NCI-H187 (cell line): ENCODE measurements at places on chromosomes 7 and 10.

- no peak for DNase-seq
Observed at GRCh38 chr10:124572751-124573150, 111.1 kb downstream of the LHPP start.

GRCh38 chr10:76299501-76299900, 868.1 kb downstream of the LRMDA start:
- no peak for DNase-seq

DNA sequence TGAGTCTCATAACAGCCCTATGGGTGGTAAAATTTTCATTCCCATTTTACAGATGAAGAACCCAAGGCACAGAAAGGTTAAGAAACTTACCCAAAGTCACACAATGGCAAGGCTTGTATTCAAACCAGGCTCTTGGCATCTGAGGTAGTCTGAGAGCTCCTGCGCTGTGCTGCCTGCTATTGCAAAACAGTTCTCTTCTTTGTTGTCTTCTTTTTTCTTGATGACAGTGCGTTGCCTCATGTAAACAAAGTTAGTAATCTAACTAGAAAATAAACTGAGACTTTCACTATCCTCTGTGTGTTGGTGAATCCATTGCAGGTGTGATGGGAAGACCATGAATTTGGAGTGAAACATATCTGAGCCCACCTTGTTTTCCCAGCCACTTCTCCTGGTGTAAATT, 240.8 kb downstream of the PTEN start:
- no peak for DNase-seq

DNA sequence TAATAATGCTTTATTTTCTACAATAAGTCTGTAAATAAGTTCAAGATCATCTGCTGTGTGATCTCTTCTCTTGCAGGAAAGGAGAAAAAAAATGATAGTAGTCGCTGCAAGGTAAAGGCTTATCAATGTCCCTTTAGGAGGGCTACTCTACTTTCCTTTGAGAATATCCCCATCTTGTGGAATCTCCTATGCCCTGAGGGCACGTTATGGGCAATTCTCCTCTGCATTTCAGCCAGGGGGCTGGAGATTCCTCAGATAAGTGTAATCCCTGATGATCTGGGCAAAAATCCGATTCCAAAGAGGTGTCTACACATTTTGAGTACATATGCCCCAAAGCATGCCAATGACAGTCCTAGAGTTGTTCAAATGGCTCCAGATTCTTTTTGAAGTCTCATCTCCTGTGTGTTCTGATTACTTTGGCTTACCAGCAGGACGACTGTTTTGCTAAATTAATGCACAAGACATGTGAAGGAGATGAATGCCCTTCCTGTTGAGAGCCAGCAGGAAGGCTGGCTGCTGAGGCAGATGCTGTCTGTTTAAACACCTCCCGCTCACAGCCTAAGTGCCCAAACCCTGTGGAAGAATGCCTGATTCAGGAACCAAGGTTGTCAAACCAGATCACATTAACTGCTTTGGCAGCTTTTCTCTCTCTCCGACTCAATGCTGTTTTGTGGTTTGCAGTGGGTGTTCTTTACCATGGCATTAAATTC, 171.2 kb upstream of the COL1A2 start:
- DNase-seq: no peak

DNA sequence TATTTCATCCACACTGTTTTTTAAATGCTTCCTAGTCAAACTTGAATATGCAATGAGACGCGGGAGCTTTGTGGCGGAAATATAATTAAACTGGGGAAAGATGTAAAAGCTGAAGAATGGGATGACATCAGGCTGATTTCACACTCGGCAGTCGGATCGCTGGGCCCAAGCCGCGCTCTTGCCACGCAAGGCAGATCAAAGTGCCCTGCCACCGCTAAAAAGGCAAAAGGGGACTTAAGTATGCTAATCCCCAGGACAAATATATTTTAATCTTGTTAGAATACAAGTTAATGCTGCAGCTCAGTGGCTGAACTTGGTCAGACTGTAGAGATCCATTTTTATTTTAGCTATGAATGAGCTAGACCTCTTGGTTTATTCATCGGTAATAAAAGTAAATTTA, 13.8 kb downstream of the EN2 start:
- no peak for DNase-seq

- no peak for DNase-seq
Observed at GRCh38 chr10:109824206-109824605, 99.1 kb downstream of the XPNPEP1 start.

DNA sequence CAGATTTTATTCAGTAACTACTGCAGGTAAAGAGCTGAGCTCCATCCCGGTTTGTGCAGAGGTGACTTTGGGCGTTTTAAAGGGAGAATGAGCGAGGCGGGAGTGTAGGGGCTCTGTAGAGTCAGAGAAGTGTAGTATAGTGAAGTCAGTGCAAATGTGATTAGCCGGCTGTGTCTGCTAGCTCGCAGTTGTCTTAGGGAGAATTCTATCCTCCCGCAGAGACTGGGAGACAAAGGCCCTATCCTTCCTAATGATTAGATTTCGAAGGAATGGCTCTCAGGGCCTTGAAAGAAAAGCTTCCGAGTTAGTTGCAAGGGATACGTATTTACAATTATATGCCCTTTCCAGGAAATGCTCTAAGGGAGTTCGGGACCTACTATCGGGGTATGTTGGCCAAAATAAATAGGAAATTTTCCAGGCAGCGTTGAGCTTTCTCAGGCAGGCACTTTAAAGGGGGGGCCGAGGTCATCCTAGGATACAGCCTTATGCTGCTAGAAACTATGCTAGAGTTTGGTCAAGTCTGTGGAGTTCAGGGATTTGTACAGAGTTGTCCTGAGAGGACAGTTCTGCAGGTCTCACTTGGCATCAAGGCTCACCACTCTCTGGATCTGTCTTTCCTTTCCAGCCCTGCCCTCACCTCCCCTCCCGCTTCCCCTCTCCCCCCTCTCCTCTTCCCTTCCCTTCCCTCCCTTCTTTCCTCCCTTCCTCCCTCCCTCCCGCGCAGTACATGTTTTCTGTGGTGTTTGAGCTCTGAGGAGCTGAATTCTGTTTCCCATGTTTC, 825 bp downstream of the MRPL32 start:
- no peak for DNase-seq
